AG04449 (cell line): ENCODE measurements at places on chromosomes 4 and X.

DNA sequence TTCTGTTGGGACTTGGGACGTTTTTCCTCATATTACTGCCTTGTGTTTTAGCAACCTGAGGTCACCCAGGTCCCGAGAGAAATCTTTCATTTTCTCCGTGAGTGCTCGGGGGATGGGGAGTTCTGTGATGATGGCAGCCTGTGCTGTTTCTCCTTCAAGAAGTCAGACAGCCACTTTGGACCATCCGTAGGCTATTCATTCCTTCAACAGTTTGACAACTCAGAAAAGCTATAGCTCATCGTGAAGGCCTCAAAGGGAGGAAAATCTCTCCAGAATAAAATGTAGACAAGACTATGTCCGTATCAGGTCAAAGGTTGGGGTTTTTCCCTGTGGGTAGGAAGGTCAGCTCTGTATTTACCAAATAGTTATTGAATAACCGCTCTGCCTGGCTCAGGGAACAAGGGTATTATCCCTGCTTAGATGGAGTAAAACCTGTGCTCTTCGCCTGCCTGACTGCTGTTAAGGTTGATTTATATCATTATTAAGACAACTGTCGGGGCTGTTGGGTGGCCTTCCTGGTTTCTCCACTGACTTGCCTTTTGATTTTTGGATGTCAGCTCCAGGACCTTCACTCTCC is 36.6 kb downstream of the FAM114A1 start:
- DNase-seq: no peak

- DNase-seq: no peak
Observed at GRCh38 chrX:139290310-139290709, 240.2 kb upstream of the F9 start.

DNA sequence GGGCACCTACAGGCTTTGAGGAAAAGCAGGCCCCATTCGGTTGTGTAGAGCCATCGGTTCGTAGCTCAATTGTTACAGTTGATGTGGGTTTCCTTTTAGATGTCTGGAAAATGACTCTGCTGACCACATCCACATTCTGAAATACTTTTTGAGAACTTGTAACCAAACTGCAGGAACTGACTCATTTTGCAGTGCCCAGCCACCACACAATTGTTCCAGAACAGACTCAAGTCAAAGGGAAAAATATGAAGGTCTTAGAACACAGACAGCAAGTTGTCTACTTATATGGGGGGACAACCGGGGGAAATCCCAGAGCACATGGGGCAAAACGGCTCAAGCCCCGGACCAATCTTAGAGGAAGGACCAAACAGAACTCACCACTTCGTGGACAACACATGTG is 557.6 kb upstream of the DIPK2B start:
- DNase-seq: no peak

- DNase-seq: no peak
Observed at GRCh38 chr4:1109898-1110506, 3.4 kb downstream of the RNF212 start.

DNA sequence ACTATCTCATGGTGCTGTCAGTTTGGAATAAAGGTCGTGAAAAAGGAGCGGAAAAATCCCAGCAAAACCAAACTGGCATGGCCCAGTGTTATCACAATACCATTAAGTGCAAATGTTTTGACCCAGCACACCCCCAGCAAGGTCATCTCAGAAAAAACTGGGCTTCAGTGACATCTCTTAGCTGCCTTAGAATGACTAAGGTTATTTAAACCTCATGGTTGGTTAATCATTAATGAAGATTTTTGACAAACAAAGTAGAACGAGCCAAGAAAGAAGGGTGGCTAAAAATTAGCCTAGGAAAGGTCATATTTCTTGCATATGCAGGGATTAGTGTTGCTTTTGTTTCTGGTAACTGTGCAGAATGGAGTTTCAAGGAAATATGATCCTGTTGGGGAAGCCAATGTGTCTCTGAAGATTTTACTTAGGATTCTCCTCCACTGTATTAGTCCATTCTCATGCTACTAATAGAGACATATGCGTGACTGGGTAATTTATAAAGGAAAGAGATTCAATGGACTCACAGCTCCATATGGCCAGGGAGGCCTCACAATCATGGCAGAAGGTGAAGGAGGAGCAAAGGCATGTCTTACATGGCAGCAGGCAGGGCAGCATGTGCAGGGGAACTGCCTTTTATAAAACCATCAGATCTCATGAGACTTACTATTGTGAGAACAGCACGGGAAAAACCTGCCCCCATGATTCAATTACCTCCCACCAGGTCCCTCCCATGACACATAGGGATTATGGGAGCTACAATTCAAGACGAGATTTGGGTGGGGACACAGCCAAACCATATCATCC is 83.5 kb downstream of the CHRNA9 start:
- DNase-seq: no peak

GRCh38 chr4:14583331-14583730 is 418.9 kb upstream of the CPEB2 start:
- DNase-seq: no peak

DNA sequence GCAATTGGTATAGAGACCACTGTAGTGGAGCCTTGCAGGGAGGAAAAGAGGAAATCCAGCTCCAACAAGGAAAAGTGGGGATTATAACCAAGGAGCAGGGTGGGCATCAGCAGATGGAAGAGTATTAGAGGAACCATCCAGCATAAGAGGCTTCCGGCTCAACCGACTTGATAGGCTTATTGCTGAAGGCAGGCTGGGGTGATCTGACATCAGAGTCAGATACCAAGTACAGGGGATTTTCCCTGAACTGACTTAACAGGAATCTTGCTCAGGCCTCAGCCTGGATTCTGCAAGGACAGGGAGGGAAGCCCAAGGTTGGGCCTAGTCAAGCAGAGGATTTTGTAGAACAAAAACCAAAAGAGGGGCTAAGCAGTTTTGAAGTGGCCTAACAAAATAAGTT is 129.6 kb downstream of the DCLK2 start:
- DNase-seq: no peak

- DNase-seq: peak; percentile 1
Observed at GRCh38 chr4:31081366-31081765, 361.2 kb downstream of the PCDH7 start.

- no peak for DNase-seq
Observed at GRCh38 chr4:48634688-48635308, 144.7 kb downstream of the ZAR1 start.

DNA sequence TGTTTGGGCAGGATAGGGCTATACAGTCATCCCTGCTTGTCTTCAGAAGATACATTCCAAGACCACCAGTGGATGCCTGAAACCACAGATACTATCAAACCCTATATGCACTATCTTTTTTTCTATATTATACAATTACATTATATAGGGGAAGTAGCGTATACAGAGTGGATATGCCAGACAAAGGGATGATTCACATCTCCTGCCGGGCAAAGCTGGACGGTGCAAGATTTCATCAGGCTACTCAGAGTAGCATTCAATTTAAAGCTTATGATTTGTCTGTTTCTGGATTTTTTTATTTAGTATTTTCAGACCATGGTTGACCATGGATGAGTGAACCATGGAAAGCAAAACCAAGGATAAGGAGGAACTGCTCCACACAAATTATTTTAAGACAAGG is 7.0 kb upstream of the AMTN start:
- DNase-seq: no peak

GRCh38 chrX:96440941-96441340 is 243.7 kb upstream of the DIAPH2 start:
- no peak for DNase-seq

DNA sequence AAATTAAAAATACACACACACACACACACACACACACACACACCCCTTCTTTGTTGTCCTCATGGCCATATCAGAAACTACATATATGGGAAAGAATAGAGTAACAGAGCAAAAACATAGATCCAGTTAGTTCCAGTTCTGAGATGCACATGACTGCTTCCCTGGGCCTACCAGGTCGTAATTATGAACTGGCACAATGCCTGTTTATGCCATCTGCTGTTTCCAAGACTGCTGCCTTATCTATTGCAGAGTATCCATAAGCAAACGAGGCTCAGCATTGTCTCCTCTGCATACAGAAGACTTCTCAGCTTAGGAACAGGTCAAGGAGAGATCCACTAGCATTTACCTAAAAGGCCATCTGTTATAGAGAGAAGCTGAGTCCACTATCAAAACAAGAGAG is 789.0 kb downstream of the TECRL start:
- DNase-seq: no peak

GRCh38 chrX:65035446-65035770 is 59.2 kb upstream of the ZC4H2 start:
- no peak for DNase-seq

- no peak for DNase-seq
Observed at GRCh38 chrX:129808158-129808828, 28.5 kb downstream of the SASH3 start.

DNA sequence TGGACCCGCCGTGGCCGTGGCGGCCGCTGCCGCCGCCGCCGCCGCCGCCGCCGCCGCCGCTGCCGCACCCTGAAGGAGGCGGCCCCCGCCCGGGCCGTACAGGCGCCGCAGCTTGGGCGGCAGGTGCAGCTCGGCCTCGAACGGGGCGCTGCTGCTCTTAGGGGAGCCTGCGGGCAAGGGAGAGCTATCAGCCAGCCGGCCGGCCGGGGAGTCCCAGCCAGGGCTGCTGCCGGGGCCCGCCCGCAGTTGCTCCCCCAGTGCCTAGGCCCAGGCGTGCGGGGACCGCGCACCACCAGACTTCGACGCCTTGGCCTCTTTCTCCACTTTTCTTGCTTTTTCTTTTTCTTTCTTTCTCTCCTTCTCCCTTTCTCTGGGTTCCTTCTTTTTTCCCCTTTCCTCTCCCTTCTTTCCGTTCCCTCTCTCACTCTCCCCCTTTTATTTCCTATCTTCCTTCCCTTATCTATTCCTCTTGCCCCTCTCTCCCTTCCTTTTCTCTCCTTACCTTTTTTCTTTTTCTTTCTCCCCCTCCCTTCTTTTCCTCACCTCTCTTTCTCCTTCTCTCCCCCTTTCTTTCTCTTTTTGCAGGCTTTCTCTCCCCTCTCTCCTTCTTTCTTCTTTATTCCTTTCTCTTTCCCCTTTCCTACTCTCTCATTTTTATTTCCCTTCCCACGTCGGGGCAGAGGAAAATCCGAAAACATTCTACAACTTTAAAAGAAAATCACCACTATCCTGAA is 2.0 kb downstream of the ARX start:
- no peak for DNase-seq

GRCh38 chrX:47189906-47190305 is 3.7 kb upstream of the UBA1 start:
- DNase-seq: no peak

GRCh38 chrX:103688946-103689345 is 2.4 kb upstream of the MORF4L2 start:
- DNase-seq: no peak

GRCh38 chr4:166341992-166342391 is 469.0 kb downstream of the TLL1 start:
- no peak for DNase-seq

DNA sequence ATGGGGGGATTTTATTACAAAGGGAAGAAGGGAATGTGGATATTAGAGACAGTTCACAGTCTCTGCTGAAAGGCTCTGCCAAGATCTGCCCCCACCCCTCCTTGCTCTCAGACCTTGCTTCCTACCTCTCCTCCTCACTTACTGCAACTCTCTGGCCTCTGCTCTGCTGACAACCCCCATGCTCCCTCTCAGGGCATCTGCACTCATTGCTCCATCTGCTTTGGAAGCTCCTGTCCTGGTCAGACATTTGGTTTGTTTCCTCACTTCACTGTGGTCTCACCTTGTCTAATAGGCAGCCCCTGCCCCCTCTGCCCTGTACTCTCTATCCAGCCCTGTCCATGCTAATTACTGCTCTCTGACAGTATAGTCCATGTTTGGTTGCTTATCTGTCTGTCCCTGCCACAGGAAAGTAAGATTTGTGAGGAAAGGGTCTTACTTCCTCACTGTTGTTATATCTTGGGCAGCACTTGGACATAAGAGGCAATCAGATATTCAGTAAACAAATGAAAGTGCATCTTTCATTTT is 189.3 kb downstream of the PTTG2 start:
- no peak for DNase-seq

DNA sequence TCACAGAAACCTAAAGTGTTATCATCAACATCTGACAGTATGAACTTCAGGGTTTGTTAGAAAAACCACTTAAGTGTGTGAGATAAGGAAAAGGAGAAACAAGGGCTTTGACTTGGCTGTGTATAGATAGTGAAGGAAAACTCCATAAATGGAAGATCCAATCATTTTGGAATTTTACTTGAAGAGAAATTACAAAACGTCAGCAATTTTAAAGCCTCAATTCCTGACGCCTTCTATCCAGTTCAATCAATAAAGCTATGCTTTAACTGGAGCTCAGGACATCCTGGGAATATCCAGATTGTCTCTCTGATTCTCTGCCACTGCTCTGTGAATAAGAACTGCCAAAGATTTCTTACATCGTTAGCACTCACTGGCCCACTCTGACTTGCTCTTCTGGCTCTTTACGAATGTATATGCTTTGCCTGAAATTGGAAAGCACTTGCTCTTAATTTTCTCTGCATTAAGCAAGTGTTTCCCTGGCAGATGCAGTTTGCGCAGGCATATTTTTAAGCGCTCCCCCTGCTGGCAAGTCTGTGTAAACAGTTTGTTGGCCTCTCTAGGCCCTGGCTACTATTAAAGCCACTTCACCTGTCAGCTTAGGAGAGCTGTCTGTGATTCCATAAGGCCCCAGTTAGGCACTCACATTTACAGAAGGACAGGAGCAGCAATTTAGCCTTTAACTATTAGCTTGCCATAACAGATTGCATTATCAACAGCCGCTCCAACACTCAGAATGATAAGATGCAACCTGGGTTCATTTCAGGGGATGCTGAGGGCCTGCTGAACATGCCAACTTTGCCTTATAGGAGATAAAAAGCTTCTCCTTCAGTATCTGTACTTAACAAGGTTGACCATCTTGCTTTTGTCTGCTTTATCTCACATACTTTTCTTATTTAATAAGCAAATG is 251.4 kb upstream of the DDX53 start:
- DNase-seq: no peak

DNA sequence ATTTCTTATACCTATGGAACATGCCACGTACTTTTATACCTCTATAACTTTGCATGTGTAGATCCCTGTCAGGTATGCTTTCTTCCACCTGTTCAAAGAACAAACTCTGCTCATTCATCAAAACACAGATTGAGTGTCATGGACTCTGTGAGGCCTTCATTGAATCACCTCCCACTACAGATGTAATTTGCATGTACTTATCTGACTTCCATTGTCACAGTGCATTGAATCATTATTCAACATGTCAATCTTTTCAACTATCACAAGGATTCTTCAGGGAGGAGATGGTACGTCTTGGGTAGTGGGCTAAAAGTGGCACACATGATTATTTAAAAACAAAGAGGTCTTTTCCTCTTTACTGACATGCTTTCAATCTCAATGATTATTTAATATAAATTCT is 24.1 kb downstream of the SPOCK3 start:
- no peak for DNase-seq

- DNase-seq: no peak
Observed at GRCh38 chrX:38233891-38234667, 13.4 kb upstream of the SRPX start.

GRCh38 chrX:94914235-94914634 is 1240.2 kb downstream of the FAM133A start:
- DNase-seq: no peak
